ENCODE measurements at places on chromosomes 1 and 21.

DNA sequence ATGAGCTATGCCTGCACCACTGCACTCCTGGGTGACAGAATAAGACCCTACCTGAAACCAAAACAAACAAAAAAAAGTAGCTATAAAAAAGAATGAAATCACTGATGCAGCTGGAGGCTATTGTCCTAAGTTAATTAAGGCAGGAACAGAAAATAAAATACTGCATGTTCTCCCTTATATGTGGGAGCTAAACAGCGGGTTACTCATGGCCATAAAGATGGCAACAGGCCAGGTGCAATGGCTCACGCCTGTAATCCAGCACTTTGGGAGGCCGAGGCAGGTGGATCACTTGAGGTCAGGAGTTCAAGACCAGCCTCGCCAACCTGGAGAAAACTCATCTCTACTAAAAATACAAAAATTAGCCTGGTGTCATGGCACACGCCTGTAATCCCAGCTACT, 152.7 kb downstream of the PIK3R3 start:
- DNase-seq, result no peak

DNA sequence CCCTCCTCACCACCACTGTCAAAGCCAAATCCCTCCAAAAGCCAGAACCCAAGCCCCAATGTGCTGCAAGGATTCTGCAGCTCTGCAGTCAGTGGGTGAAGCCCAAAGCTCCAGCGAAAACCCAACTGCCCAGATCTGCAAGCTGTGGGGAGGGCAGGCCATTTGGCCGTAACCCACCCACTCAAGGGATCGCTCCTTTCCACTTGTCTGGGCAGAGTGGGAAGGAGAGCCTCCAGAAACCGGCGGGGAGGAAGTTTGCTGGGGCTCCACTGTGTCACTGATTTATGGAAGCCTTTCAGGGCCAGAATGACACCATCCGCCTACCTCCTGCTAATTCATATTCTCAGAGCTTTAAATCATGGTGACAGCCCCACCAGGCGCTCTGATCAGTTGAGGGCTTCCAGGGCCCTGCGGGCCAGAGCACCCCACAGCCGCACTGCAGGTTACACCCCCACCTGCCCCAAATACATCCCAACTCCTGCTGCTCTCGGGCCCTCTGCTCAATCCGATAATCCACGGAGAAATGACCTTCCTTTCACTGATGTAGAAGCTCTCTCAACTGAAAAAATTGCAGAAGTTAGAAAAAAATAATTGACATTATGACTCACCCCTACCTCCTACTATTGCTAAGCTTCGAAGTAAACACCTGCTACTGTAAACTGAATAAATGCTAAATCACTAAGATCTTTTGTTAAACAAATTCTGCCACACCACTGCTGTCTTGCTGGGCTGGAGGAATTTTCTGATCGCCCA, 40.6 kb upstream of the RAB4A start:
- DNase-seq, result no peak

GRCh38 chr1:244111027-244111426, 59.9 kb downstream of the ZBTB18 start:
- no peak for DNase-seq

GRCh38 chr21:37673801-37674575, 242.3 kb downstream of the KCNJ6 start:
- no peak for DNase-seq

GRCh38 chr1:99980928-99981327, 11.1 kb downstream of the SLC35A3 start:
- no peak for DNase-seq

DNA sequence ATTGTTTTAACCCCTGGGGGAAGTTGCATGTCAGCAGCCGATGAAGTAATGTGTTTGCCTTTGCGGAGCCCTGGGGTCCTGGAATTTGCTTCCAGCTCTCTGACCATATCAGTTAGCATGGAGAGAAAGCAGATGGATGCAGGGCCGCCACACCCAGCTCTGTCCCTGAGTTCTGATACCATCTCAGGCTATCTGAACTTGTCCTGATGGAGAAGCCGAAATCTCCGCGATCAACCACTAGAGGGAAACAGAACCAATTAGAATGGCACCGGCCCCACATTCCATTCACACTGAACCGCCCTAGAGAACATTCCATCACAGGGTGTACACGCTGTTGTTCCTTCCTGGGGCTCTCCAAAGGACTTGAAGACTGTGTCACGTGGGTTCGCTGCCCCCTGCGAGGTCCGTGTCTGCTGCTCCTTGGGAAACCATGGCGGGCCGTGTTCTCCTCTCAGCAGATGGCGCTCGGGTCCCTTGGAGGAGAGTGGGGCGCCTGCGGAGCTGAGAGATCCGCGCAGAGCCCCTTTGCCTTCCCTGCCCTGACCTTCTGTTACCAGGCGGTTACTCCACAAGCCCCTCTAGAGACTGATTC, 75.4 kb downstream of the ABCA4 start:
- DNase-seq, result no peak

- no peak for DNase-seq
These were observed 44.3 kb downstream of the S1PR1 start for GRCh38 chr1:101280942-101281654.

DNA sequence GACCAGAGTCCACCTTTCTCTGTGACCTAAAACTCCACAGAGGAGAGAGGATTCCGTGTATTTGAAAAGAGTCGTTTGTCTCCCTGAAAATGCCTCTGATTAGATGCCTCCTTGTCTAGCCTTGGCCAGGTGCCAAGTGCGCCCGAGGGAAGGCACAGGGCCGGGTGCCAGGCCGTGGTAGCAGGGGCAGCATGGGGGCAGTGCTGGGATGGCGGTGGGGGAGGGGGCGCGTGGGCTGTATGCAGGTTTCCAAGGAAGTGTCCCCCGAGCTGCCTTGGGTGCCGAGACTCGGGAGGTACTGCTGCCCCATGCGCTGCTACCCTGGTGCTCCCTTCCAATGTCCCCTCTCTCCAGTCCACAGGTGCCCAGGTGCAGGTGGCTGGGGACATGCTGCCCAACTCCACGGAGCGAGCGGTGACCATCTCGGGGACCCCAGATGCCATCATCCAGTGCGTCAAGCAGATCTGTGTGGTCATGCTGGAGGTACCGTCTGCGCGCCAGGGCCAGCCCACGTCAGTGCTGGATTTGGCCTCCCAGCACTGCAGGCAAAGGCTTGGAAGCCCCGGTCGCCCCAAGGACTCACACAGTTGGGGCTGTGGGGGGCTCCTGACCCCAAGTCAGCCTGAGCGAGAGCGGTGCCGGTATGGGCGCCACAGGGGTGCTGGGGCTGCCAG, 70.9 kb upstream of the COL6A1 start:
- DNase-seq, result no peak

- DNase-seq, result no peak
These were observed 936 bp upstream of the NCAM2 start for GRCh38 chr21:20997311-20997635.

GRCh38 chr1:168751195-168751650, 22.2 kb upstream of the DPT start:
- no peak for DNase-seq

DNA sequence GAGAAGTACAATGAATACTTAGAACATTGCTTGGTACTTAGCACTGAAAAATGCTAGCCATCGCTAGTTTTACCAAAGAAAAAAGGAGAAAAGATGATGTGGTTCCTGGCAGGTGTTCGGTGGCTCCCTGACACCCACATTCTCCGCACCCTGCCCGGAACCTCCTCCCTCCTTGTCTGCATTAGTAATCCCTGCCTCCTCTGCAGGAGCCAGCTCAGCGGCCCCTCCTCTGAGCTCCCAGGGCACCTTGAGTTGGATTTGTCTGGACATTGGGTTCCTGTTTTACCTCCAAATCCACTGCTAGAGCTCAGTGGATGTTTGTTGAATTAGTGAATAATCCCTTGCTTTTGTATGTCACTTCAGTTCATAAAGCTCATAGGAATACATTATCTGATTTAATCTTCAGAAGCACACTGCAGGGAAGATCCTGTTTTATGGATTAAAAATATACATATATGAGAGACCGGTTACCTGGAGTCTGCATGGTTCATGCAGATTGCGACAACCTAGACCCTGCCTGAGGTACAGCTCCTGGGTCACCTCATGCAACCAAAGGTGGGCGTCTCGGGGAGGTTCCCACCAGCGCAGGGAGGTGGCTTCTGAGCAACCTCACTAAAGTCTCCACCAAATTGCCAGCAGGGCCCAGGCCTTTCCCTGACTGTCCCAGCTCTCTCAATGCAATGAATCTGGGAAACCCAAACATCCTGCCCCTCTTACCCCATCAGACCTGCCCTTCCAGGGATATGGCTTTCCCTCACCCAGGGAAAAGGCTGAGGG, 24.2 kb downstream of the PCAT6 start:
- DNase-seq, result no peak

GRCh38 chr1:230781594-230781993, 34.4 kb downstream of the CAPN9 start:
- no peak for DNase-seq

- no peak for DNase-seq
These were observed 753.1 kb downstream of the NCAM2 start for GRCh38 chr21:21751286-21751685.

- no peak for DNase-seq
These were observed 23.4 kb downstream of the CACNA1E start for GRCh38 chr1:181506563-181507353.

- DNase-seq, result no peak
These were observed 69.5 kb downstream of the UBE2T start for GRCh38 chr1:202272103-202272845.

DNA sequence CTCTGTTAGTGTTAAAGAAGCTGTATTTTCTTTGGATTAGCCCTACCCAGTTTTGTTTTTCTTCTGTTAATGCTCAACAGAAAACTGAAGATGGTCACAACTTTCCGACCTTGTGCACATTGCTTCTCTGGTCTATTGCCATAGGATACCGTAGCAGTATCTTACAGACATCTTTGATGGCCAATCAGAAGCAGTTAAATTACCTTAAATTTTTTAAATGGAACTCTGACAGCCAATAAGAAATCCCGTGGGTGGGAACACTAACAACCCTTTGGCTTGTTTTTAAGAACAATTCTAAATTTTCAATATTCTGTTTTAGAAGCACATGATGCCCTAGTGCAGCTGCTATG, 17.2 kb downstream of the NFYC start:
- DNase-seq, result no peak

DNA sequence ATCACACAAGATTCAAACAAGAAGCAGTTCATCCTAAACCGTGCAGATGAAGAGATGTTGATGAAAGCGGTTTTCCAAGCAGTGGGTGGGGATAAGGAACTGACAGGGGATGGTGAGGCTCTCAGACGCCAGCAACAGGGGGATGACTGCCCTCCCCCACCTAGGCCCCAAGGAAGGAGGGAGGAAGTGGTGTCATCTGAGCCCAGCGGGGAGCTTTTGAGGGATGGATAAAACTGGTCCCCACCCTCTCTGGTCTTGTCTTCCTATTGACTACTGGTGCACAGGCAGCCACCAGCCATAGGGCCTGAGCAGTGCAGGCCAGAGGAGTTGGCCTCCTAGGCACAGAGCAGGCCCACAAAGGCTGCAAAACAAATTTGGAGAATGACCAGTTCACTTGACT, 175.5 kb downstream of the HUNK start:
- no peak for DNase-seq

GRCh38 chr1:3779265-3779911, 6.8 kb downstream of the SMIM1 start:
- no peak for DNase-seq

DNA sequence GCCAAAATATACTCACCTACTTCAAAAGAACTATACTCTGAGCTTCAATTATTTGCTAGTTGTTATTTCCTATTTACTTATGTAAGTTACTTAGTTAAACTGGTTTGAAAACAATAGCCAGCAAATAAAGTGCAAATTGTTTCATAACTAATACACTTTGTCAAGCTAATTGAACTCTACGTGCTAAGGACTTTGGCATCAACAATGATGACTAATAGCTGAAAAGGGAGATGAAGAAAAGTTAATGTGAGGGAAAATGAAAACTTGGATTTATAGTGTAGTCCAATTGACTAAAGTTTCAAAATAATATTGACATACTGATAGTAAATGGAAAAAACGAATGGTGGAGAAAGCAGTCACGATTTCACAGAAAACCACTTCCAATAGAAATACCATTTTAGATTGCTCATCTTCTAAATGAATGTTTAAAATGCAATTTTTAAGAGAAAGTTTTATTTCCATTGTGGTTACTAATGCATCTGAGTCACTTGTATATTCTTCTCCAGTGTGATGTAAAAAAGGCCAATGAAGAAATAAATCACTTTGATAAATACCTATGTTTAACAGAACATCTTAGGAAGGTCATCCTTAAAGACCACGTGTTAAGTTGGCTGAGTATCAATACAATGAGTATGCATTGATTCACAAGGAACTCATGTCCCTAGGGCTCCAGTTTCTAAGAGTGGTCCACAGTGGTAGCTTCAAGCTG, 455.2 kb downstream of the LTN1 start:
- DNase-seq, result no peak

GRCh38 chr1:114505148-114505561, 5.8 kb downstream of the TRIM33 start:
- DNase-seq, result no peak

DNA sequence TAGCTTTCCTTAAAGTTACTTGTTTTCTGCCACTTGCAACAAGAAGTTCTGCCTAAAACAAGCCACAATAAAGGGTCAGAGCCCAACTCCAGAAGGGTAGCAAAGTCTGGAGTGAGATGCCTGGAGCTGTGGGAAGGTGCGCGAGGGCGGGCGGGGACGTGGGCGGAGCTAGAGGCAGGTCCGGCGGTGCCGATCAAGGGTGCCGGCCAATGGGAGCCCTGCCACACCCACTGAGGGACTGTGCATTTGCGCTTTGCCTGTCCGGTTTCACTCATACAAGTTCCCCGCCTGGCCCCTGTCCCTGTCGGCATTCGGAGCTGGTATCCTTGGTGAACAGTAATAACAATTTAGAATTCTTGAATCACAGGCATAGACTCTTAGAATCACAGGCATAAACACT, 732.4 kb downstream of the MATN1 start:
- DNase-seq, result no peak

DNA sequence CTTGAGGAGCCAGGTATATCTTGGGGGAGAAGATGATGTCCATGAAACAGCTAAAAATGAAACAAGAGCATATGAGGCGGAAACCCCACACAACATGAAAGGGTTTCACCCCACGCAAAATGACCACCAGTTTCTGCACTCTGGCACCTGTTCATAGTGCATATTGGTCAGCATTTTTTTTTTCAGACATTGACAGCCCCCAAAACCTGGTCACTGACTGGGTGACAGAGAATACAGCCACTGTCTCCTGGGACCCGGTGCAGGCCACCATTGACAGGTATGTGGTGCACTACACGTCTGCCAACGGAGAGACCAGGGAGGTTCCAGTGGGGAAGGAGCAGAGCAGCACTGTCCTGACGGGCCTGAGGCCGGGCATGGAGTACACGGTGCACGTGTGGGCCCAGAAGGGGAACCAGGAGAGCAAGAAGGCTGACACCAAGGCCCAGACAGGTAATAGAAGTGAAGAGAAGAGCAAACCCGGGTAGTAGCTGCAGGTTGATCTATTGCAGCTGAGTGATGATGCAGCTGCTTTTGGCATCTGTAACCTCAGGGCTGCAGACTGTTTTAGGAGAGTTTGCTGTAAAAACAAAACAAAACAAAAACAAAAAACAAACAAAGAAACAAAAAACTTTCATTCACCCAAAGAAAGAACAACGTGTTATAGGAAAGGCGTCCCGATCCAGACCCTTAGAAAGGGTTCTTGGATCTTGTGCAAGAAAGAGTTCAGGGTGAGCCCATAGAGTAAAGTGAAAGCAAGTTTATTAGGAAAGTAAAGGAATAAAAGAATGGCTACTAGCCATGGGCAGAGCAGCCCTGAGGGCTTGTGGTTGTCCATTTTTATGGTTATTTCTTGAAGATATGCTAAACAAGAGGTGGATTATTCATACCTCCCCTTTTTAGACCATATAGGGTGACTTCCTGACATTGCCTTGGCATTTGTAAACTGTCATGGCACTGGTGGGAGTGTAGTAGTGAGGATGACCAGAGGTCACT, 51.0 kb downstream of the TNN start:
- DNase-seq, result no peak

All from stimulated activated CD4-positive, alpha-beta T cell treated with anti-CD3 and anti-CD28 coated beads, Interleukin-1b, Interleukin-23, amount 100 ng/mL, for 1 hour (primary cell).